ENCODE measurements at places on chromosomes 11 and 22.

- DNase-seq = peak; percentile 76
Measured at GRCh38 chr11:108754901-108755625, 90.2 kb downstream of the DDX10 start.

GRCh38 chr11:64291262-64291751 lies at the start of gene KCNK4:
Gene KCNK4, plus strand, starts transcription at chr11:64291302. Its CDS starts 1,717 bp downstream, at chr11:64293019.
- no peak for DNase-seq

GRCh38 chr11:77065878-77066228 lies 918 bp upstream of the CAPN5 start:
- DNase-seq = peak; percentile 86

DNA sequence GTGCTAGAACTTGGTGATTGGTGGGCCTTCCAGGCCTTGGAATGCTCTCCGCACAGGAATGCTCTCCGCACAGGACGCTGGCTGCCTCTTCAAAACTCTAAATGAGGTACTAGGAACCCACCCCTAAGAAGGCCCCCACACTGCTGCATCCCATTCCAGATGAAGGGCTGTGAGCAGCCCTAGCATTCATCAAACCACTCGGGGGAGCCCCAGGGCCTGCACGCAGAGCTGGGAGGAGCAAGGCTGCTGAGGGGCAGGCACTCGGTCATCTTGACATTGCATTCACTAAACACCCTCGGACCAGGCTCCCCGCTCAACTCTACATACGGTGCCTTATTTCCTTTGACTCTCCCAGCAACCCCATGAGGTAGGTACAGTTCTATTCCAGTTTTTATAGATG lies 49.2 kb upstream of the EMID1 start:
- DNase-seq = peak; percentile 30

- DNase-seq = peak; percentile 49
Measured at GRCh38 chr11:86672007-86672621, at the start of gene ME3. Gene ME3, minus strand, starts transcription at chr11:86672616.

GRCh38 chr11:104090767-104091166 lies 54.3 kb downstream of the DDI1 start:
- no peak for DNase-seq

DNA sequence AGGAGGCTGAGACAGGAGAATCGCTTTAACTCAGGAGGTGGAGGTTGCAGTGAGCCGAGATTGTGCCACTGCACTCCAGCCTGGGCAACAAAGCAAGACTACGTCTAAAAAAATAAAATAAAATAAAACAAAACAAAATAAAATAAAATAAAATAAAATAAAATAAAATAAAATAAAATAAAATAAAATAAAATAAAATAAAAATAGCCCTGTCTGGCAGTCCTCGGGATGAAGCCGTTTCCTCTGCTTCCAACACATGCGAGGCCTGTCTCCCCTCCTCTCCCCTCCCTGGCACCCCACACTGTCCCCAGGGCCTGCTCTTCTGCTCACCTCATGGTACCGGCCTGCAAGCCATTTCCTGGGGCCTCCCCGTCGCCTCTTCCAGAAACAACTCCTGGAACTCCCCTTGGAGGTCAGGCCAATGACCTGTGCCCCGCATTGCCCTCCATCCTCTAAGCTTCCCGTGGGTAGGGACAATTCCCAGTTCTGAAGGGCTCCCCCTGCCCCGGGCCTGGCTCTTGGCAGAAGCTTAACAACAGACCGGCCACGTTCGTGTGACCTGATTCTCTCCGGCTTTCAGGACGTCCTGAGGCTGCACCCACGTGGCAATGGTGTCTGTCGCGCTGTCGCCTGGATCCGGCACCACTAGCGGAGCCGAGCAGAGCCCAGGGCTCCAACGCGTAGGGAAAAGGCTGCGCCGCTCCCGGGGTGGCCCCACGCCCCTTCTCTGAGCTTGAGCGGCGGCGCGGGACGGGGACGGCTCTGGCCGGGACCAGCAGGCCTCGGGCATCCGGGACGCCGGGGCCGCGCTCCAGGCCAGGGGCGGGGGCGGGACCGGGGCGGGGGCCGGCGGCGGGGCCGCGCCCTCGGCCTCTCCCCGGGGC lies 456 bp upstream of the PARVB start:
- peak; percentile 65 for DNase-seq

GRCh38 chr11:75527938-75528735 lies 2.4 kb upstream of the GDPD5 start:
- DNase-seq = no peak

- peak; percentile 63 for DNase-seq
Measured at GRCh38 chr22:25697181-25697664, 44.8 kb upstream of the MYO18B start.

GRCh38 chr11:18523084-18523483 lies 3.7 kb downstream of the TSG101 start:
- DNase-seq = no peak

GRCh38 chr11:105111145-105111944 lies 28.2 kb downstream of the CARD18 start:
- no peak for DNase-seq

GRCh38 chr22:25045159-25045558 lies 92.6 kb downstream of the KIAA1671 start:
- no peak for DNase-seq

- peak; percentile 25 for DNase-seq
Measured at GRCh38 chr11:132158091-132158490, 787.7 kb downstream of the NTM start.

- no peak for DNase-seq
Measured at GRCh38 chr22:46507451-46508425, 29.7 kb downstream of the CELSR1 start.

DNA sequence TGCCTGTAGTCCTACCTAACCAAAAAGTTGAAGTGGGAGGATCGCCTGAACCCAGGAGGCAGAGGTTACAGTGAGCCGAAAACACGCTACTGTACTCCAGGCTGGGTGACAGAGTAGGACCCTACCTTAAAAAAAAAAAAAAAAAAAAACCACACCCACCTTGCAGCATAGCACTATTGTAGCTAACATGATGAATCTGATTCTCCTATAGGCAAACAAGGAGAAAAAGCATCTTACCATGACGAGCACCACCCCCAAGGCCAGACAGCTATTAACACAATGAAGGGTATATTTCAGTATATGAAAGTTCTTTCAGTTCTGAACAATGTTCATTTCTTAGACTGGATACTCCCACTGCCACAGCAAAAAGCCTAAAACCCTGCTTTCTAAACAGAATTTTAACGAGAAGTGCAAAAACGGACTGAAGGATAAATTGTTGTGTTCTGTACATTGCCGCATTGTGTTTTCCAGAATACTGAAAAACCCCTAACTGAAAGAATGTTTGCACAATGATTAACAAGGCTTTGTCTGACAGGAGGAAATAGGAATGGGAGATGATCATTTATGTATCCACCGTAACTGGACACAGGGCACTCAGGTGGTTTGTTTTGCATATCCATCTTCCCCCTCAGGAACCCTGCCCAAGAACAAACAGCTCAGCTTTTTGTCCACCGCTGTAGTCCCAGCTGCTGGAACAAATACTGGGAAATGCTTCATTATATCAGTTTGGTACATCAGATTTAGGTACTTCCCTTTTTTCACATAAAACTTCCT lies 8.9 kb downstream of the PISD start:
- no peak for DNase-seq

DNA sequence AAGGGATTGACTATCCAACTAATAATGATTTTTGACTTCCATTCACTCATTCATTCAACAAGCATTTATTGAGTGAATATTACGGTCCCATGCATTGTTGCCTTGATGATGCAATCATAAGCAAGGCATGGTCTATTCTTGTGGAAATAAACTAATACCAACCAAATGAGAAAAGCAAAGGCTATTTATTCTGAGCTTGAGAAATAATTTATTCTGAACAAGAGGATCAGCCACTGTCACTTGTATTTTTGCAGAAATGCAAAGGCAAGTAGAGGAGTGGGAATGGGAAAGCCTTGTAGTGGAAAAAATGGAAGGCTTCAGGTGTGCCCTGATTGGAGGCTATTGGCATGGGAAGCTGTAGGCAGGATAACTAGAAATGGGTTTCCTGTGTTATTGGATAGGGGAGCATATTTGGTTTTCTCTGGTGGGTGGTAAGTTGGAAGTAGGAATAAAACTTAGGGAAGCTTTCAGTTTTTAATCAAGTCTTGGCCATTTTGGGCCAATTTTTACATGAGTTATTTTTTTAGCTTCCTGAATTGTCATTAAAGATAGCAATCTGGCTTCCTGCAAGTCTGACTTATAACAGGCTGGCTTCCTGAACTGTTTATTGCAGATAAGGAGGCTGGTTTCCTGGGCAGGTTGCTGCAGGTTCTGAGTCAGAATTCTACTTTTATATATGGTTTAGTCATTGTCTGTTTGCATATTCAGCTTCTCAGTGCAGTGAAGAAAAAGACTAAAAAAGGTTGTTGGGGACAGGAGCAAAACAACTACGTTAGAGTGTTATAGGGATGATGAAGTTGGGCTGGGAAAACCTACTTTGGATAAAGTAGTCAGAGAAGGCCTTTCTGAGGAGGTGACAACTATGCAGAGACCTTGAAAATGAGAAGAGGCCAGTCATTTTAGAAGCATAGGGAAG lies 106.7 kb downstream of the APIP start:
- peak; percentile 37 for DNase-seq

DNA sequence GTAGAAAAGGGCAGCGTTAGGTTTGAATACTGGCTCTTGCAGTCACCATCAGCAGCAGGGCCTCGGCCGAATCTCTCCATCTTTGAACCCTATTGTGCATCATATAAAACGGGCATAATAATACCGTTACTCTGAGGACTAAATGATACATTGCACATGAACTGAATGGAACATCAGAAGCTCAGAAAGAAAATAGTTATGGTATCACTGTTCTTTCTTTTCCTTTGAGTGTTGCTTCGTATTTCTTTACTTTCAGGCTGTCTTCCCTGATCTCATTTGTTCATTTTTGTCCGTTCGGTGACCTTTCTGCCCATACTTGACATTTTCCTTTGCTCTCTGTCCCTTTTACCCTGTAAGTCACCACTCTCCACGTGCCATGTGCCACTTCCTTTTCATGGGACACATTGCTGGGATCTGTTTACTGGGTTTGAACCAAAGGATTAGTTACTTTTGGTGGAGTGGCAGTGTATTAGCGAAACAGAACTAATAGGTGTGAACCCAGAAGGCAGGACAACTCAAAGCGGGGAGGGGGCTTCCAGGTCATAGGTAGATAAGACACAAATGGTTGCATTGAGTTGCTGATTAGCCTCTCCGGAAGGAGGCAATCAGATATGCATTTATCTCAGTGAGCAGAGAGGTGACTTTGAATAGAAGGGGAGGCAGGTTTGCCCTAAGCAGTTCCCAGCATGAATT lies 717 bp upstream of the ZNF202 start:
- peak; percentile 14 for DNase-seq

DNA sequence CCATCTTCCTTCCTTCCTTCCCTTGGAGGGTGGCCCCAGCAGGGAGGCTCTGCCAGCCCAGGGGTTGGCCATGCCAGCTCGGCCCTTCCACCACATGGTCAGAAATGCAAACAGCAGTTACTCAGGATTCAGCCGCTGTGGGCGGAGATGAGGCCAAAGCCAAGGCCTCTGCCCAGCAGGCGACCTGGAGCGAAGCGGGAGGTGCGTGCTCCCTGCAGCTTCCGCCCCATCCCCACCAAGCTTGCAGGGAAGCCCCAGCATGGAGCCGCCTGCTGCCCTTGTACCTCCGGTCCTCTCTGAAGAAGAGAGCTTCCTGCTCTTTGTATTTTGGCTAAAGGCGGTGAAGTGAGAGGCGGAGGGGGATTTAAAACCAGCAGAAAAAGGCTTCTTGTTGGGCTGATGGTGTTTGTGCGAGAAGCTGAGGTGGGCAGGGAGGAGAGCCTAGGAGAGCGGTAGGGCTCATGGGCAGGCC lies 50.4 kb downstream of the ANO1 start:
- no peak for DNase-seq

DNA sequence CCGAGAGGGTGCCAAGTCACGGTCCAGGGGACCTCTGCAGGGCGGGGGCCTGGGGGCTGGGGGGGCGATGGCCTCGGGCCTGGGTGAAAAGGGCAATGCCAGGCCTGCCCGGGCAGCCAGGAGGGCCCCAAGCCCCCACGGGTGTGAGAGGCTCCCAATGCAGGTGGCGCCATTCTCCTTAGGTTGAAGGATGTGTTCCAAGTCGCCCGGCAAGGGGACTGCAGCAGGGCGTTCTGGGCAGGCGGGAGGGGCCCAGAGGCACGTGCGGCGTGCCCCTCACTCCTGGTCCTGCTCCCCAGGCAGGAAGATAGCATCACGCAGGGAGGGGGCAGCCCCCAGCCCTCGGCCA lies 730 bp upstream of the TNNI2 start:
- DNase-seq = no peak

DNA sequence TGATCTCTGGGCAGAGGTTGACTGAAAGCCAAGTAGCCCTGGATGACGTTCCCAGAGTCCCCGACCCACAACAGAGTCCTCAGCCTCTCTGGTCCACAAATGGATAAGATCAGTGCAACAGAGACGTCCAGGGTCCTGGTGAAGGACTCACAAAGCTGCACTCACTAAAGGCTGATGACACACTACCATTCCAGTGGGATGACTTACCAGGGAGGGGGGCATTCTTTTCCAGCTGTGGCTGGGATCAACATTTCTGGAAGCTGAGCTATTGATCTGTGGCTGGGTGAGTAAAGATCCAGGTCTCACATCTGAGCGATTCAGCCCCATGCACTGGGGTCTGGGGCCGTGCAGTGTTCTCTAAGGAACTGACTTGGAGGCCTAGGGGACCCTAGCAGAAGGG lies 296.2 kb downstream of the NTM start:
- DNase-seq = no peak

GRCh38 chr11:40417627-40418026 lies 1041.8 kb downstream of the LRRC4C start:
- DNase-seq = no peak

DNA sequence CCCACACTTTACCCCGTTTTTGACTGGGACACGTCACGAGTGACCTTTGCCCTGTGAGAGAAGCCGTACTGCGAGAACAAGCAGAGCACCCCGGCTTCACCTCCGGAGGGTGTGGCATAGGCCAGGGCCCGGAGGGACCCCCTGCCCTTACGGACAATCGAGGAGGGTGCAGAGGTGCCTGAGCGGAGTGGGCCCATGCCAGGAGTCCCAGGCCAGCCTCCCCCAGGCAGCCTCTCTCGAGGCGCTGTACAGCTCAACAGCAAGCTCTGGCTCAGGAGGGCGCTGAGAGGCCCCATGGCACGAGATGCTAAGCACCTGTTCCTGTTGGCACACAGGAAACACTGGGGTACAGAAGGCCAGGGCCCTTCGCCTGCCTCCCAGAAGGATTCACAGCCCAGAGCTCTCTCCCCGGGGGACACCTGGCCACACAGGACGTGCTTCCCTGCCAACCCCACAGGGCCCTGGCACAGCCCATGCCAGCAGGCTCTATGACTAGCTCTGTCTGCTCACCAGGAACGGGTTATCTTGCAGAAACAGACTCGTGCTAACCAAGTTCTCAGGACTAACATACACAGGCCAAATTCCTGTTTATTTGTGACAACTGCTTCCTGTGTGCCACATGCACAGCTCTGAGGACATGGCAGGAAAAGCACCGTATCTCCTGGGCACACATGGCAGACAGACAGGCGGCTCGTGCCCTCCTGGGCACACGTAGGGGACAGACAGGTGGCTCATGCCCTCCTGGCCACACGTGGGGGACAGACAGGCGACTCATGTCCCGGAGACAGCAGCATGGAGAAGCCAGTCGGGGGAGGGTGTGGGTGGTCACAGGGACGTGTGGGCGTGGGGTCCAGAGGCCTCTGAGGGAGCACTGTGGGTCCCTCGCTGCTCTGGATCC lies 11.6 kb downstream of the TOLLIP start:
- no peak for DNase-seq

- DNase-seq = no peak
Measured at GRCh38 chr22:45262195-45262930, 21.7 kb upstream of the KIAA0930 start.

- no peak for DNase-seq
Measured at GRCh38 chr22:26097840-26098239, 71.4 kb upstream of the SEZ6L start.

GRCh38 chr22:29044657-29045176 lies 16.9 kb downstream of the C22orf31 start:
- no peak for DNase-seq

- DNase-seq = no peak
Measured at GRCh38 chr11:73325036-73325981, 17.2 kb downstream of the ARHGEF17 start.
